ENCODE measurements at places on chromosomes 7 and 10. TPM values are rescaled to one million over a fixed set of nuclear protein-coding genes. Genes with fewer than 3 reads are reported as not detected.

Gene UTF1
- total RNA-seq = not detected

Gene HABP2
- 0.23 TPM for total RNA-seq

Gene TFPI2
- total RNA-seq = 0.92 TPM

Gene CACNA2D1
- 118 TPM for total RNA-seq

Gene SMIM30
- 56.1 TPM for total RNA-seq

All from diencephalon (tissue), 1 donor.